ENCODE measurements at places on chromosomes 5 and 9.

GRCh38 chr5:87185838-87186237 is 81.8 kb upstream of the RASA1 start:
- DNase-seq = no peak

DNA sequence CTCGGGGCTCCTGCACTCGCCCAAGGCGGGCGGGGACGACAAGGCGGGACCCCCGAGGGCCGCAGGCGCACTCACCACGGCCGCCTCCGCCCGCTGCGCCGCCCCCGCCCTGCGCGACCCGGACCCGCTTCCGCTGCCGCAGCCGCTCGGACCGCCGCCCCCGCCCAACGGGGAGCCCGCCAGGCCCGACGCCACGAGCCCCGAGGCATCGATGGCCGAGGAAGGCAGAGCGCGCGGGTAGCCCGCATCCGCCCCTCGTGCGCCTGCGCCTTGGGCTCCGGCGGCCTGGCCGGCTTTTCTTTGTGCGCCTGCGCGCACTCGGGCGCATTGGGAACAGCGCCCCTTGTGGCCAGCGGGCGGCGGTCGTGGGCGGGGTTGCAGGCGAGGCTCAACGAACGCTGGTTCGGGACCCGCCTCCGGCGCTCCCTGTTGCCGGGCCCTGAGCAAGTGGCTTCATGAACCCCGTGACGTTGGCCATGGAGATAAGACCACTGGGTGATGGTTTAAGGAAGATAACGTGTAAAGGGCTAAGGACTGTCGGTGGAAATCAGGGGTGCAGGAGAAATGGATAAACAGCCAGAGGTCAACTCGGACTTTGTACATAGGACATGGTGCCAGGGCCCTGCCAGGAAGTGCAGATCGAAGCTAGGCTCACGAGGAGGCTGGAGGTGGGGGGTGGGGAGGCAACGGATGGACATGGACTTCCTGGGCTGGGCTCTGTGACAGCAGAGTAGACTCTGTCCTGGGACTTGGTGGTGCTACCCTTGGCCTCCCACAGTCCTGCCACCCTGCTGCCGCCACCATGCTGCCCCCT is at the start of the genes C8G and FBXW5:
TSS of gene C8G (plus strand) at position 725 of the 814 bp plus-strand sequence. CDS start at position 803, 78 bp downstream.
TSS of gene FBXW5 (minus strand) at position 220 of the 814 bp plus-strand sequence. CDS start 655 bp downstream, outside the sequence.
- peak; percentile 100 for DNase-seq

- DNase-seq = no peak
Observed at GRCh38 chr5:7868427-7868772, 431 bp downstream of the FASTKD3 start.

GRCh38 chr5:154345255-154345952 is 100.4 kb upstream of the SAP30L start:
- DNase-seq = no peak

DNA sequence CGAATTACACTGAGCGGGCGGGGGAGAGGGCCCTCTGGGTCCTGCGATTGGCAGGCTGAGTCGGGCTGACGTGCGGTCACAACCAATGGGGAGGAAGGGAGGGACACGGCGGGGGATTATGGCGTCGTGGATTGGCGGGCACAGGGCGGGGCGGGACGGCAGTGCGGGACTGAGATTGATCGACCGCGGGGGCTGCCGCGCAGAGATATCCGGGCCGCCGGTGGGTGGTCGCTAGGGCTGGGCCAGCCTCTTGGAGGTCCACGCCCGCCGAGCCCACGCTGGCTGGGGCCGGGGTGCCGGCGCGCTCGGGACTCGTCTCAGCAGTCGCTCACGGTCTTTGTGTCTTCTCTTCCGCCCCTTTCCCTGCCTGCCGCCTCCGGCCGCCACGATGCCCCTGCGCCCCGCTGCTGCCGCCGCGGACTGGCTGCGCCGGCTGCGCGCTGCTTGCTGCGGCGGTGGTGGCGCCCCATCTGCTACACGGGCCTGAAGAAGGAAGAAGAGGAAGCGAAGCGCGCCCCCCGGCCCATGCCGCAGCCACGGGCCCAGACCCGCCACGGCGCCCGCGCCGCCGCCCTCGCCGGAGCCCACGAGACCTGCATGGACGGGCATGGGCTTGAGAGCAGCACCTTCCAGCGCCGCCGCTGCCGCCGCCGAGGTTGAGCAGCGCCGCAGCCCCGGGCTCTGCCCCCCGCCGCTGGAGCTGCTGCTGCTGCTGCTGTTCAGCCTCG is at the start of gene RGMB:
TSS of gene RGMB (plus strand) at position 200 of the 728 bp plus-strand sequence. CDS start at position 608, 408 bp downstream.
- DNase-seq = peak; percentile 98

GRCh38 chr5:76402886-76403765 is at the start of gene IQGAP2:
IQGAP2 (plus strand) TSS chr5:76403285; CDS start chr5:76403546, 261 bp downstream.
- peak; percentile 91 for DNase-seq

- no peak for DNase-seq
Observed at GRCh38 chr5:107129051-107129450, 541.7 kb downstream of the EFNA5 start.

DNA sequence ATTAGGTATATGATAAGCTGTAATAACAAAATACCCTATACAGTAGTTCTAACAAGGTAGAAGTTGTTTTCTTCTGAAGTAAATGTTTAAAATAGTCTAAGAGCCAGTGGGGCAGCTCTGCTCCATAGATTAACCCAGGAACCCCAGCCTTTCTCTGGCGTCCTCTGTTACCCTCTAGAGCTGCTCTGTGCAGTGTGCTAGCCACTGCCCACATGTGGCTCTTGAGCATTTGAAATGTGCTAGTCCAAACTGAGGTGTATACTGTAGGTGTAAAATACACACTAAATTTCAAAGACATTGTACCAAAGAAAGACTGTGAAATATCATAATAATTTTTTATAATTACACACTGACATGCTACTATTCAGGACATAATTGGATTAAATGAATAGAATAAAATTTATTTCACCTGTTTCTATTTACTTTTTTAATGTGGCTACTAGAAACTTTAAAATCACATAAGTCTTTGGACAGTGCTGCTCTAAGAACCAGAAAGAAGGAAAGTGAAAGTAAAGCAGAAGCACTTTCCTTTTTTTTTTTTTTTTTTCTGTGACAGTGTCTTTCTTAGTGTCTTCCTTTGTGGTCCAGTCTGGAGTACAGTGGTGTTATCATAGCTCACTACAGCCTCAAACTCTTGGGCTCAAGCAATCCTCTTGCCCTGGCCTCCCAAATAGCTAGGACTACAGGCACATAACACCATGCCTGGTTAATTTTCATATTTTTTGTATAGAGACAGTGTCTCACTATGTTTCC is 39.3 kb downstream of the RAI14 start:
- DNase-seq = no peak

DNA sequence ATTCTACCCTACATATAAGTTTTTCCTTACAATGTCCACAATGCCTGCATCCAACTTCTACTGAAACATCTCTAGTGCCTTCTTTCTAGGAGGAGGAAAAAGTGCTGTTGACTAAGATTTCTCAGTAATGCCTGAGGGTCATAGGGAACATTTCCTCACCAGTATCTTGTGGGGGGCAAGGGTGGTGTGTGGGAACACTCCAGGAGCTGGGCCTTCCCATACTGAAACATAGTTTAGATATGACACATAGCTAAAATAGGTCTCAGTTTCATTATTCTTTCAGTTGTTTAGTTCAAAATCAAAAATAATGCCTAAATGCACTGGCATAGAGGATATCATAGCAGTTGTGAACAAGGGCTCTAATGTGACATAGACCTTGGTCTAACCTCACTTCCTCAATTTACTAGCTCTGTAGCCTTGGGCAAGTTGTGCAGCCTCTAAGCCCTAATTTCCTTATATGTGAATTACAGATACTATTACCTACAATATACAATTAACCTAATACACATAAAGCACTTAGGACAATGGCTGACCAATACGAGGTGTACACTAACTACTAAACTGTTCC is 66.1 kb downstream of the HAPLN1 start:
- no peak for DNase-seq

- DNase-seq = no peak
Observed at GRCh38 chr5:168215646-168216045, 75.8 kb upstream of the WWC1 start.

GRCh38 chr5:153883854-153884611 is 154.7 kb downstream of the FAM114A2 start:
- no peak for DNase-seq

DNA sequence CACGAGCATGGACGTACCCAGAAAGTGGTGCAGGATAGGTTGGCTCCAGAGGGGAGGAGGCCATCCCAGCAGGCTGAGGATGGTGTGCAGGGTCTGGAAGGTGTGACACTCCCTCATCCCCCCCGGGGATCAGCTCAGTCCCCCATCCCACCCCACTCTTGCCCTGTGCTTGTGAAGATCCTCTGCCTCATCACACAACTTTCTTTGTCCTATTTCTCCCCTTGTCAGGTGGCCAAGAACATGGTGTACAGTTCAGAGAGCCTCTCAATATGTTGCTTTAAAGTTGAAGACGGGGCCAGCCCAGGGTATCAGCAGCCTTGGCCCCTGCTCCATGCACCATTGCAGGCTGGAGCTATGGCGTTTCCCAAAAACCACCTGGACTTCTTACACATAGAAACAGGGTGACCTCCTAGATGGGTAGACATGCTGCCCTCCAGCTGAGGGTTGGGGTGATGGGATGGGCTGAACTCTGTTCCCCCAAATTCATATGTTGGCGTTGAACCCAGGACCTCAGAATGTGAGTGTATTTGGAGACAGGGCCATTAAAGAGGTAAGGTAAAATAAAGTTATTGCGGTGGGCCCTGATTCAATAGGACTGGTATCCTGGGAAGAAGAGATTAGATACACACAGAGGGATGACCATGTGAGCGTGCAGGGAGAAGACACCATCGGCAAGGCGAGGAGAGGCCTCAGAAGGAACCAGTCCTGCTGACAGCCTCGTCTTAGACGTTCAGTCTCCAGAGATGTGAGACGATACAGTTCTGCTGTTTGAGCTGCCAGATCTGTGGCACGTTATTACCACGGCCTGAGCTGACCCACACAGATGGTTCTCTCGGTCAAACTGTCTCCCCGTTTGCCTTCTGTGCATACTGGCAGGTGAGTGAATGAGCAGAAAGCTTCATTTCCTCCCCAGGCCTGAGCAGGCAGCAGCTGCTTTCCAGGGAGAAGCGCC is 272.5 kb downstream of the GADD45G start:
- DNase-seq = no peak

- DNase-seq = no peak
Observed at GRCh38 chr5:135900276-135900675, 4.6 kb upstream of the IL9 start.

- DNase-seq = no peak
Observed at GRCh38 chr9:87063246-87063645, 115.9 kb upstream of the GAS1 start.

Measured in GM20000 (cell line).